LHCN-M2 (cell line): ENCODE measurements at places on chromosomes 1 and 21.
A peak's percentile ranks its signal among the peaks of the same experiment; 100 is the strongest.

DNA sequence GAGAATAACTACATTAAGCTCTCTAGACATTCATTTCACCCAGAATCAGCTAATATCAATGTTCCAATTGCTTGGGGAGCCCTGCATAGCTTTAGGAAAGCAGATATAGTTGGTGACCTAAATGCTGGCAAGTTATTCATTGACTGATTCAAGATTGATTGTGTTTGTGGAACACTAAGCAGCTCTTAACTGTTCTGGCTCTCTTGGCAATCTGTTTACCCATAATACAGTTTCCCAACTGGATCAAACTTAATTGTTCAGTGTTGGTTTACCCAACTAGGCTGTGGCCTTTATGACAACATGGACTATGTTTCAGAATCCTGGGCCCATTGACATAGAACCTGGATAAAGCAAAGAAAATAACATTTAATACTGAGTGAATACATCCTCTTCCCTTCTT, 83.7 kb downstream of the NRDC start:
- DNase-seq: no peak

DNA sequence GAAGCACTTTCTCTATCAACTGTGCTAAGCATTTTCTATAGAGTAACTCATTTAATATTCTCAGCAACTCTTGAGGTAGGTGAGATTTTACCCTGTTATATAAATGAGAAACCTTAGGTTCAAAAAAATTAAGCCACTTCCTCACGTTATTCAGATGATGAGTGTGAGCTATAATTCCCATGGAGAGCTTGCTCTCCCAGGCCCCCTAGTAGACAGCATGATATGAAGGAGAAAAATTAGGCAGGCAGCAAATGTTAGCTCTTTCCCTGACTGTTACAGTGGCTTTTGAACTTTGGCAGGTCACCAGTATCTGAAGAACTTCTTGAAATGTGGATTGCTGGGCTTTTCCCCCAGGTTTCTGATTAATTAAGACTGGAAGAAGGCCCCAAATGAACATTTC, 753.1 kb downstream of the NCAM2 start:
- DNase-seq: no peak

DNA sequence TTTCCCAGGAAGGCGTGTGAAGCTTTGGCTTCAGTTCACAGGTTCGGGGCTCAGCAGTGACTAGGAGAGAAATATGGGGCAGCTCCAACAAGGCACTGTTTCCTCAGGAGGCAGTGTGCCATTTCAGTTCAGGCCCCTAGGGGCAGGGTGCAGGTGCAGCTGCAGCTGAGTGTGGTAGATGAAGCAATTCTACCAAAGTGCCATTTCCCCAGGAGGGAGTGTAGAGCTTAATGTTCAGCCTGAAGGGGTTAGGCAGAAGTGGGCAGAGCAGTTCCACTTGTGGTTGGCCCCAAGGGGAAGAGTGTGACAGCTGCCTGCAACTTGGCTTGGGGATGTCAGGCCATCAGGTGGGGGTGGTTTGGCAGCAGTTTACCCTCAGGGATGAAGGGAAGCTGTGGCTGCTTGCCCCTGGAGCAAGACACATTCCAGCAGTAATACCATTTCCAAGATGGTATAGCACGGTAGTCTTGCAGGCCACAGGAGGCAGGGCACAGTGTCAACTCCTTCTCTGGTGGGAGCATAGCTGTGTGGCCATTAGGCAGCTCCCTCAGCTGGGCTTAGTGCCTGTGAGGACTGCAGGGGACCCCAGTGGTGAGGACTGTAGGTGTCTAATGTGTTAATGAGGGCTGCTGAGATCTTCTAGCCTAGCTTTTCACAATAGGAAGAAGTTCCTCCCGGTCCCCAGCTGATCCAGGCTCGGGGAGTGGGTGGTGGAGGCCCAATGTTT, 34.7 kb downstream of the RGSL1 start:
- DNase-seq: peak; percentile 10

DNA sequence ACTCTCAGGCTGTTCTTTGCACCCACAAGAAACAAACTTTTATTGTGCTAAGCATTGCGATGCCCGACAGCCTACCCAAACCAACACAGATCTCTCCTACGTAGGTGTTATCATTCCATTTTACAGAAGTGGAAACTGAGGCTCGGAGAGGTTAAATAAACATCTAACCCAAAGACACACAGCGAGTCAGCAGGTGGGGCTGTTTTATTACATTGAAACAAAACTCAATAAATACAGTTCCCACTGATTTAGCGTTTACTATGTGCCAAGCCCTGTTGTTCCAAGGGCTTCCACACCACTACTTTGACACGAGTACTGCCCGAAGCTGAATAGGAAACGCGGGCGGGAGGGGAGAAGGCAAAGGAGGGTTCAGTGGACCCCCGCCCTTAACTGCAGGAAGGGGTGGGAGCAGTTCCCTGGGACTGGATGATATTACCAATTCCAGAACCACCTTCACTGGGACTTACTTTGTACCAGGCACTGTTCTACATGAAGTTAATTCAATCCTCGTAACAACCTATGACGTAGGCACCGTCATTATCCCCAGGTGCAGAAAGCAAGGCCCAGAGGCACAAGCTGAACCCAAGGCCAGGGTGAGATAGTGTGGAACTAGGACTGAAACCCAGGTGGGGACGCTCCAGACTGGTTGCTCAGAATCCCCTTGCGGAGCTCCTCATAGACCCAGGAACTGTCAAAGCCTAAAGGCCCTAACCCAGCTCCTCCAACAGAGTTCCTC, 19.3 kb upstream of the ALDH4A1 start:
- no peak for DNase-seq

DNA sequence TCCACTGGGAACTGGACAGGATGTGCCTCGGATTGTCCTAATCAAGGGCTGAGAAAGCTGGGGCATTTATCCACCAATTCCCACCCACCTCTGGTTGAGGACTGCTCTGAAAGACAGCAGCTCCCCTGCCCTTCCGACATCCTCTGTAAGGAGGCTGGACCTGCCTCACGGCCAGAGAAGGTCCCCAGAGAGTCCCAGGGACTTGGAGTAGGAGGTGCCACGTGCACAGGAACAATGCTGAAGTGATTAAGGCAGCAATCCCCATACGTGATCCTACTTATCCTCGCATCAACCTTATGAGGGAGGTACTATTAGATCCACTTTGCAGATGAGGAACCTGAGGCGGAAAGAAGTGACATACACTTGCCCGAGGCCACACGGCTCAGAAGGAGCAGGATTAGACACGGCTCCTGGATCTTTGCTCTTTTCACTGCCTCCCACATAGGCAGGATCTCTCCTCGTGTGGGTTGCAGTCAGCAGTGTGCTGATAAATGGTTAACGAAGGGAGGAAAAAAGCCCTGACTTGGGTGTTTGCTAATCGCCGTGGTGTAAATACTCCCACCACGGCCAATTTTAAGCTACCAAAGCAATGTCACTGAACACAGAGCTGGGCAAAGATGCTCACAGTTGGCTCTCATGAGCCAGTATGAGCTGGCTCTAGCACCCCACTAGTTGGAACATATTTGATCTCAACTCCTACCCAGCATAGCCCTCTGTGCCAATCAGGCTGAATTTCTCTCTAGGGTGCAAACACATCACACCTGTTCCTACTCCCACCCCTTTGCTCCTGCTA, 18.6 kb upstream of the LDLRAP1 start:
- DNase-seq: no peak

DNA sequence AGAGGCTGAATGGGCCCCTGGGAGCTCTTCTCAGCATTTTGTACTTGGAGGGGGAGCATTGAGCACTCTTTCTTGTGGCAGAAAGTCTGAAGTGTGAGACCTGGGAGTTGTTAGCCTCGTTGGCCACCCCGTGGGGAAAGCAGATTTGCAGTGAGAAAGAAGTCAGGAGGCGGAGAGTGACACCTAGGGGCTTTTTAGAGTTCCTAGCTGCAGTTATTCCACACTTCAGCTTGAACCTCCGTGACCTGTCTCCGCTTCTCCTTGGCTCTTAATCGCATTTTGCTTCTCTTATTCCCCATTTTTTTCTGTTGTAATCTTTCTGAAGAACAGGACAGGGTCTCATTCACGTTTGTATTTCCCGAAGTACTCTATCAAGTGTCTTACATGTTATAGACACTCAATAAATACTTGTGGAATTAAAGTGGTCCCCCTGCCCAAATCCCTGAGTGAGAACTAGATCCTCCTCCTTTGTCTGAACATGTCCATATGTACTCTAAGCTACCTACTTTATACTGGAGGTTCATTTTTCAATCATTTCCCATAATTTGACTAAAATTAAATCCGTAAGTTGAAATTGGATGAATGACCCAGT, 14.5 kb upstream of the C1orf141 start:
- peak; percentile 87 for DNase-seq

DNA sequence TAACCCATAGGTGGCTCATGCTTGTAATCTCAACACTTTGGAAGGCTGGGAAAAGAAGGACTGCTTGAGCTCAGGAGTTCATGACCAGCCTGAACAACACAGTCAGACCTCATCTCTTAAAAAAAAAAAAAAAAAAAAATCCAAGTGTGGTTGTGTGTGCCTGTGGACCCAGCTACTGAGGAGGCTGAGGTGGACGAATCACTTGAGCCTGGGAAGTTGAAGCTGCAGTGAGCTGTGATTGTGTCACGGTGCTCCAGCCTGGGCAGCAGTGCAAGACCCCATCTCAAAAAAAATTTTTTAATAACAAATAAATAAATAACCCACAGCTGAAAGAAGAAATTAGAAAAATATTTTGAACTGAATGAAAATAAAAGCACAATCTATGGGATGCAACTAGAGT, 13.8 kb downstream of the INTS7 start:
- no peak for DNase-seq

GRCh38 chr1:1433804-1434130, 1.7 kb upstream of the VWA1 start:
- DNase-seq: no peak

- no peak for DNase-seq
Observed at GRCh38 chr1:44681905-44682882, 7.7 kb downstream of the ARMH1 start.

DNA sequence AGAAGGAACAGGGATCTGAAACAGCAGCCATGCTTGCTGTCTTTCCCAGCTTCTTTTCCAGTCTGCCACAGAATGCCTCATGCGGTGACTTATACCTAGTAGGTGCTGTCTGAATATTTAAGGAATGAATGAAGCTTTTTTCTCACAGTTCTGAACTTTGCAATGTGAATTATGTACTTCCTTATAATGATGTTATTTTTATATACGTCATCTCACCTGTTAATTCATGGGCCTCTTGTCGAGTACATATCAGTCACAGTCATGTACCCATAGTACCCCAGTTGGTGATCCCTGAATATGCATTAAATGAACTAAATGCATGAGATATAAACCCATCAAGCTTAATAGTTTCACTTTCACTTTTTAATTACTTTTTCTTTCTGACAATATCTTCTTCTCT, 132.7 kb downstream of the NTNG1 start:
- DNase-seq: no peak

- no peak for DNase-seq
Observed at GRCh38 chr1:223394242-223394641, 1.0 kb downstream of the CCDC185 start.

DNA sequence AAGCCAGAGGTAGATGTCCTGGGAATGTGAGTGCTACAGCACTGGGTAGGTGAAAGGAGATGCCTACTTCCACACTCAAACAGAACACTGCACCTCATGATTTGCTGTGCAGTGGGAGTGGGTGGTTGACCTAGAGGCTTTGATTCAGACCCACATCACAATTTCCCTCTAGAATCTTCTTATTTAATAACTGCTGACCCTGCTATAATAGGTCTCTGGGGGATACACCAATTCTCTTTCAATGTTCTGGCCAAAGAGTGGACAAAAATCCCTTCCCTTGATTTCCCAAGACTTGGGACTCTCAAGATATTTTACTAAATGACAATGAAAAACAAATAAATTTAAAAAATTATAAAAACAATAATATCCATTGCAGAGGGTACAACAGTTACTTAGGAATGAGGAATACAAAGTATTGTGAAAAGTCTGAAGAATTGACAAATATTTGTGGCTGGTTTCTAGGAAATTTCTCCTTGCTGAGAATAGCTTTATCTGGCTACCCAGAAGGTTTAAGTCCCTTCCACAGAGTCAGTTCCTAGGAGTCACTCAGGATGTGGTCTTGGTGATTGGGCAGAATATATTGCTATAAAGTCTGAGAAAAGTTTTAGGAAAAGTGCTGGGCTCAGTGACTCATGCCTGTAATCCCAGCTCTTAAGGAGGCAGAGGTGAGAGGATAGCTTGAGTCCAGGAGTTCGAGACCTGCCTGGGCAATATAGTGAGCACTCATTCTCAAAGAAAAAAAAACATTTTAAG, 2.4 kb upstream of the FCGR2A start:
- DNase-seq: peak; percentile 53

GRCh38 chr1:190679044-190679443, 201.4 kb upstream of the BRINP3 start:
- DNase-seq: no peak

DNA sequence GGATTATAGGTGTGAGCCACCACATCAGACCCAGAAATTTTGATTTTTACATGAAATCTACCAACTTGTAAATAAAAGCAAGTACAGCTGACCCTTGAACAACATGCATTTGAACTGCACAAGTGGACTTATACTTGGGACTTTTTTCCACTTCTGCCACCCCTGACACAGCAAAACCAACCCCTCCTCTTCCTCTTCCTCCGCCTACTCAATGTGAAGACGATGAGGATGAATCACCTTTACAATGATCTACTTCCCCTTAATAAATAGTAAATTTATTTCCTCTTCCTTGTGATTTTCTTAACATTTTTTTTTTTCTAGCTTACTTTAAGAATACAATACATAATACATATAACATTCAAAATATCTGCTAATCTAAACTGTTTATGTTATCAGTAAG, 17.5 kb upstream of the YRDC start:
- DNase-seq: no peak

DNA sequence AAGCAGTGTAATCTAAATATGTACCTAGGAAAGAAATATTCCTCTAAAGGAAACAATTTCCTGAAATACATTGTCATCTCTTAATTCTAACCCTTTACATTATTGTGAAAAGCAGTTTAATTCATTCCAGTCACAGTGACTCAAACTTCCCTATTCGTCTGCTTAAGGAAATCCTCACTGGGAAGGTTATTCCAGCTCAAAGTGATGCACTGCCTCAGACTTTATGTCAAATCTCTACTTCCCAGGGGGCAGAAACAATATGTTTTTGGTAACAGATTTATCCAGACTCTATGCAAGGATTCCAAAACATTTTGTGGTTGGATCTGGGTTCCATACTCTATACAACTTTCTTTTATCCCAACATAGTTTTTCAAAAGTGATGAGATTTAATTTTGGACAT, 145.2 kb downstream of the NTMT2 start:
- DNase-seq: no peak

DNA sequence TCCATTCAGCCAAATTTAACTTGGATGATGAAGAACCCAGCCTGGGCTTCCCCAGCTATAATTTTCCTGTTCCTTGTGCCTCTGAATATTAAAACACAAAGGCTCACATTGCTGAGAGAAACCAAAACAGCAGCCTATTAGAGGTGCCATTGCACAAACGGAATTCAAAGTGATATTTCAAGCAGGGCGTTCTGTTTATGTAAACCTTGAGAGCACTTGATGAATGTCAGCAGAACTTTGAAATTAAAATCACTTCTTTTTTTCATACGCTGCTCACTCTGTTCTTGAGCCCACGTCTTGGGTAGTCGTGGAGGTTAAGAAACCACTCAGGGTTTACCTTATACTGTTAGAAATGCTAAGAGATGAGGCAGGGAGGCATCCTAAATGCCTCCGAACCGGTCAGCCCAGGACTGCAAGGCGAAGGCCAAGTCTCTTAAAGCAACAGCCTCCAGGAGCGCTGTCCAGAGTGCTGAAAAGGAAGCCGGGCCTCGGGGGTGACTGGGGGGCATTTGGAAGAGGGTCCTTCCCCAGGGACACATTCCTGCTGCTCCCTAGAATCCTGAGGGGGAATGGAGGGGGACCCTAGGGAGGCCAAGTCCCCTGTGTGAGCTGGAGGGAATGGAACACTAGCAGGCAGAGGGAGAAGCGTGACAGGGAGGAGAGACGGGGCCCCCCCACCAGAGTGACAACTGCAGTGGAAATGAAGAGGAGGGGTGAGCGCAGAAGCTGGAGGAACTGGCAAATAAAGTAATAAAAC, 154.8 kb upstream of the VAMP3 start:
- peak; percentile 29 for DNase-seq
